ENCODE measurements at places on chromosomes 4 and X.
A peak's percentile ranks its signal among the peaks of the same experiment; 100 is the strongest.

DNA sequence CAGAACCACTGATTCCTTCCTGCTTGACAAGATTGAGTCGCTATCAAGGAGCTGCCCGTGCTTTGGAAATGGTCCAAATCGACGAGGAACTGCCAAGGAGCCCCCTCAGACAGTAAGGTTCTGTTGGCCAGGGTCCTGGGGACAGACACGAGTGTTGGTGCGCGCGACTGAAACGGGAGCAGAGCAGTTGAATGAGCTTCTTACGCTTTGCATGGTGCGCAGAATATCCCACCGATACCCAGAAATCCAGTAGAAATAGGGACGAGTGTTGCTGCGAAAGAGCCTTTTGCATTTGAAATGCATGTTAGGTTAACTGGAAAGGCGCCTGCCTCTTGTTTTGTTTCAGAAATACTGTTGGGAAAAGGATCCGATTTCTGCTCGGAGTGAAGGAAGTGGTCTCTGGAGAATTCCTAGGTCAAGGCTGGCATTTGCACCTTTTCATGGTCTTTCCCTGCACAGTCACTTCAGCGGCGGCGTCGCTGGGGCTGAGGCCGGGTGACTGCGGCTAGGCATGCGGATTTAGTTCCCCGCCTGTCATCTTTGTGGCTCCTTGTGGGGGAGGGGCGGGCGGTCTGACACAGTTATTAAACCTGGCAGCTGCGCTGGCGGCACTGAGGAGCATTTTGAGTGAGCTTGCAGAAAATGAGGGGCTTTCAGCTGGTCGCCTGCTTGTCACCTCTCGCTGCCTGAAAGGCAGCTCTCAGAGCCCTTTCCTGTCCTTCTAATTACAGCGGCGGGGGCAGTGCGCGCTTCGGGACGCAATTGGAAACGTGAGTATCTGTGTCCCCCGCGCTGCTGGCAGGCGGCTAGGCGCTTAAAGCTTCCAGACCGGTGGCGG lies 51.5 kb upstream of the TRIM2 start:
- DNase-seq: peak; percentile 30

DNA sequence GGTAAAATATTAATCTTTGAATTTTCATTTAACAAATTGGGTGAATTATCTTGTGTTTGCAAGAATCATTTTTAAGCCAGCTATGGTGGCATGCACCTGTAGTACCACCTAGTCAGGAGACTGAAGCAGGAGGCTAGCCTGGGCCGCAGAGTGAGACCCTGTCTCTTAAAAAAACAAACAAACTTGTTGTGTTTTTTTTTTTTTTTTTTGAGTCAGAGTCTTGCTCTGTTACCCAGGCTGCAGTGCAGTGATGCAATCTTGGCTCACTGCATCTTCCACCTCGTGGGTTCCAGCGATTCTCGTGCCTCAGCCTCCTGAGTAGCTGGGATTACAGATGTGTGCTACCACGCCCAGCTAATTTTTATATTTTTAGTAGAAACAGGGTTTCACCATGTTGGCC lies 2.2 kb downstream of the TXLNG start:
- DNase-seq: no peak

- DNase-seq: no peak
Observed at GRCh38 chr4:7358100-7358735, 76.5 kb downstream of the PSAPL1 start.

DNA sequence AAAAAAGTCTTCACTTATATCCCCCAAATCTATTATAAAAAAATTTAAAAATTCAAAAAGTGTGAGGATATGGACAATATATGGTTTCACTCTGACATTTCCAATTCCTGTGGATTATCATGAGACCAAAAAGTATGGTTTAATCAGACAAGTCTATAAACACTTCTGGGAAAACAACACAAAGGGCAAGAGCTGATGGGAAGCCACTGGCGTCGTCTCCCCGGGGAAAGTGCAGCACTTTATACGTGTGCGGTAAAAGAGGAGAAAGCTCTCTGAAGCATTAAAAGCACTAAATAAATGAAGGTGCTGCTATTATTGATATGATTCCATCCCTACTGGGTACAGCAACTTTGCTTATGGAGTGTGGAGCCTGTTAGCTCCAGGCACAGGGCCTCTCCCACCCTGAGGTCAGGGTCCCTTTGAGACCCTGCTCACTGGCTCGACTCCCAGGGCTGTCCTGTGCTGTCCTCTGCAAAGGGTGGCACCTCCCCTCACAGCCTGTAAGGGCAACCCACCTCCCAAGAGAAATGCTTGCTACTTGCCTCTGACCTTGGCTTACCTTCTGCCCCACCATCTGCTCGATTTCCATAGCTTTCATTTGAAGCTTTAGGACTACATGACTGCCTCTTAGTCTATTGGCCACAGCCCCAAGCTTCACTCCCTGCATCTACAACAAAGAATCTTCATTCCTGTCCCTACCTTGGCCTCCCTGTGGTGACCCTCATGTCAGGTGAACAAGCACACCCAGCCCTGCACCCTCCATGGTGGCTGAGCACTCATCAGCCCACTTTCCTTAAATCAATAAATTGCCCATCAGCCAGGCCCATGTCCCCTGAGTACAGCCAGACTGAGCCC lies 248.6 kb downstream of the HNRNPD start:
- no peak for DNase-seq

DNA sequence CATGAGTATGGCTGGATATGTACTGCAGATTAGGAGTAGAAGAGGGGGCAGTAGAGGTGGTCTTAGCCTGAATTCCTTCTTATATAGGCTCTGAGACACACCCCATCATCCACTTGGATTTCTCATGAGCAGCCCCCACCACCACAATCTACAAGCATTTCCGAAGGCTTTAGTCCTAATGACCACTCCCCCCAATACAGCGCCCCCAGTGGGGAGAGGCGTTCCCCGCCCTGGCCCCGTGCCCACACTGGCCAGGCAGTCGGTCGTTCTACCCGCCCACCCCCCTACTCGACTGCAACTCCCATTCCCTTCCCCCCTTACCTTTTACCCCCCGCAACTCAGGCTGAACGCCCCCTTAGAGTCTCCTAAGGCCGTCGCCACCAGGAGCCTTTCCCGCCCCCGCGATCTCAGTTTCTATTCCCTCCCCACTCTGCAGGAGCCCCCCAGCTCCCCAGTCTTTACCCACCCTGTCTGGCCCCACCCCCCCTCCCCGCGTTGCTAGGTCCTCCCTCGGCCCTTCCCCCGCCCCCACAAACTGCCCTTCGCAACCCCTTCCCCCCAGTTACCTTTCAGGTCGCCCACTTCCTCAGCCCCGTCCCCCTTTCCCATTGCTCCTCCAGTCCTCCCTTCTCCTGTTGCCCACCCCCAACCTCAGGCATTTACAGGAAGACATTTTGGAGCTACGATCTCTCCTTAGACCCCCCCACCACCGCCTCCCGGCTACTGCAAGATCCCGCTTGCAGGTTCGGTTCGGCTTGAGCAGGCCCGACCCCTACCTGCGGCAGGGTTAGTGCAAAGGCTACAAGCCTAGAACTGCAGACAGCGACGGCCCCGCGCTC lies 468 bp downstream of the ZMYM3 start:
- no peak for DNase-seq

DNA sequence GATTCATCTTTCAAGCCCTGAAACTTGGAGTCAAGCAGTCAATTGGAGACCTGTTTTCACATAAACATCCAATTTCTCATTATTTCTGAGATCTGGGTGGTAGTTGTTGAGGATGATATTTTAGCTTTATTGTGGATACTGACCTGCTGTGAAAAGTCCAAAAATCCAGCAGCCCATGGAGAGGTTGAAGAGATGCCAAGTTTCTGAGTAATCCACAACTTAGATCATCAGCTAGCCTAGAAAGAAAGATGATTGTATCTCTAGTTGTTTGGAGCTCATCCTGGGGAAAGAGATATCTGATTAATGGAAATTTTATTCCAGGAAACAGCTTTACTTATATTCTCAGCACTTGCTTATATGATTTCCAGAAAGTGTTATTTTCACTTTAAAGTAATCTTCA lies 48.6 kb upstream of the DCX start:
- DNase-seq: no peak

DNA sequence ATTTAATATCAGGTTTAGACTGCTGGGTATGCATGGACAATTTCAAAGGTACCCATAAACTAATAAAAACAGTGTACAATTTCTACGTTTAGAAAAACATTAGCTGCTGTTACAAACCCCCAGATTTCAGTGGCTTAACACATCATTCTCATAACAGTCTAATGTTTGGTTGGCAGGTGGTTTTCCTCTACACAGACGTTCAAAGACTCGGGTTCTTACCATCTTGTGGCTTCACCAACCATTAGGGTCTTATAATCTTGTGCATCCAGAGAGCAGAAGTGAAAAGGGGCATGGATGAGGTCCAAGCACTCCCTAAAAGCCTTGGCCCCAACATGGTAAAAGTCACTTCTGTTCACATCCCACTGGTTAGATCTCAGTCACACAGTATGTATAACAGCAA lies 71.6 kb downstream of the SH3RF1 start:
- no peak for DNase-seq

DNA sequence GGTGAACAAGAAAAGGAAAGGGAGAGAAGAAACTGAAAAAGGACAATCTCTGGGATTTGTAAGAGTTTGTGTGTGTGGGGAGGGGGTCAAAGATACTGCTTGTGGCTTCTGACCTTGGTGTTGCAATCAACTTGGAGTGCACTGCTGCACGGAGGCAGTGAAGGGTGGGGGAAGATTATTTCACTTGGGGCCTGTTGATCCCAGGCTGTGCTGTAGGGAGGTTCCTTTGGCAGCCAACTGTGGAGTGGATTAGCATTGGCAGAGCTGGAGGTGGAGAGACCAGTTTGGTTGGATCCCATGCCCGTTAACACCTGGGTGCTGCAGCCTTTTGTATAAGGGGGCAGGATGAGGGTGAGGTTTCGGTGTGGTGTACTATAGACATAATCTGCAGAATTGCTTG lies 38.2 kb downstream of the AFF1 start:
- DNase-seq: no peak

DNA sequence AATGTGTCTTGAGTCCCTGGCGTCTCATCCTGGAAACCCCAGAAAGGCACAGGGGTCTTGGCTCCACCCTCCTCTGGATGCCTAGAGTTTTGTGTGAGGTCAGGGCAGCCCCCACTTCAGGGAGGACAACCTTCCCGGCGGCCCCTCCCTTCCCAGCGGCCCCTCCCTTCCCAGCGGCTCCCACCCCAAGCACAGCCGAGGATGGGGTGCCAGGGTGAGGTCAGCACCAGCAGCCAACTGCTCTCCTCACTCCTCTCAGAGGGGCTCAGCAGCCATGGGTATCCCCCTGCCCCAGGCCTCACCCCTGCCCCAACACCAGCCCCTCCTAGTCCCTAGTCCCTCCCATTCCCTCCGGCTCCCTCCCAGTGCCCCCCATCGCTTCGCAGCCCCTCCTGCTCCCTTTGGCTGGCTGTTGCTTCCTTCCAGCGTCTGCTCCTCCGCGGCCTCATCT lies 17.4 kb downstream of the DGKQ start:
- DNase-seq: no peak

- no peak for DNase-seq
Observed at GRCh38 chrX:72306851-72307645, 1.3 kb upstream of the CITED1 start.

GRCh38 chrX:10089378-10089795 lies 67.4 kb upstream of the CLCN4 start:
- DNase-seq: no peak

DNA sequence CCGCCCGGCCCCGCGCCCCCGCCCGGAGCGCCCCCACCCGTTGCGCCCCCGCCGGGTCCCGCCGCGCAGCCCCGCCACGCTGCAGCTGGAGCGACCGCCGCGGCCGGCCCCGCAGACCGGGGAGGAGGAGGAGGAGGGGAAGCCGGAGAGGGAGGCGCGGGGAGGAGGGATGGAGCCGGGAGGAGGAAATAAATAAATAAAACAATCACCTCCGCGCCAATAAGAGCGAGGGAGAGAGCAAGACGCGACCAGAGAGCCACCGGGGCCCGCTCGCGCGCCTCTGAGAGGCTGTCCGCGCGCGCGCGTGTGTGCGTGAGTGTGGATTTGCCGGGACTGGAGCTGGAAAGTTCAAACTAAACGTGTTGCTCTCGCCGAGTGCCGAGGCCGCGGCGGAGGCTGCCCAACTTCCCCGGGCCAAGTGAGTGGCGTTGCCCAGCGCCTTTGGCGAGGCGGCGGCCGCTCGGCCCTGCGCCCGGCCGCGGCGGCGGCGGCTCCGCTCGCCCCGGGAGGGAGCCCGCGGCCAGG lies 2184.4 kb upstream of the TENM3 start:
- no peak for DNase-seq

DNA sequence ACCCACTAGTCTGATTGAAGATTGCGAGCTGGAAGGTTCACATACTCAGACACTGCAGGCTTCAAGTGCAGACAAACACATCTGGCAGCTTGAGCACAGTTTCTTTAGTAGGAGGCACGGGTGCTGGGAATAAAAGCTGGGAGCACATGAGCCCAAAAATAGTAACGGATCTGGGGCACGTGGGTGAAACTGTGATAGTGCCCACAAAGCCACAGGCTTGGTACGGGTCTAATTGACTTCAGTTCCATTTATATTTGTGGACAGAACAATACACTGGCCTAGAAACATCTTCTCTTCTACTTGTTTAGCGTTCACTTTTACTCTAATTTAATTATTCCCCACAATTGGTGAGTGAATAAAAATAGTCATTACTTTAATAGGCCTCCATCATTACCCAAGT lies 2370.7 kb downstream of the PCDH7 start:
- no peak for DNase-seq

GRCh38 chr4:151537687-151538086 lies 128.7 kb downstream of the FHIP1A start:
- DNase-seq: no peak

DNA sequence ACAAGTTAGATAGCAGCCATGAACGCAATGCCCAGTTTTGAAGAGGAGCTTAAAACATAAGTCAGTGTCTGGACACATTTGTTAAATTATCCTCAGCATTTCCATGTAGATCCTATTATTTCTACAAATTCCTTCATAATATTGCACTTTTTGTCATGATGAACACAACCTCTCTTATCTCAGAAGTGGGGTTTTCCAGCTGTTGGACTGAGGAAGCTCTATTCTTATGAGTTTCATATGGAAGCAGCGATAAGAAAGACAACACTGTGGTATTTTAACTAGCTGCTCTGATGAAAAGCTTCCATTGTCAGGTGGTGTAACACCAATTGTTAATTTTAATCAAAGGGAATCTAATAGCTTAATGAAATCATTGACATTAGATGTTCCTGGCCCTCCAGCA lies 308.7 kb downstream of the GBA3 start:
- DNase-seq: no peak

GRCh38 chr4:165294907-165295306 lies 32.6 kb upstream of the MSMO1 start:
- DNase-seq: no peak

DNA sequence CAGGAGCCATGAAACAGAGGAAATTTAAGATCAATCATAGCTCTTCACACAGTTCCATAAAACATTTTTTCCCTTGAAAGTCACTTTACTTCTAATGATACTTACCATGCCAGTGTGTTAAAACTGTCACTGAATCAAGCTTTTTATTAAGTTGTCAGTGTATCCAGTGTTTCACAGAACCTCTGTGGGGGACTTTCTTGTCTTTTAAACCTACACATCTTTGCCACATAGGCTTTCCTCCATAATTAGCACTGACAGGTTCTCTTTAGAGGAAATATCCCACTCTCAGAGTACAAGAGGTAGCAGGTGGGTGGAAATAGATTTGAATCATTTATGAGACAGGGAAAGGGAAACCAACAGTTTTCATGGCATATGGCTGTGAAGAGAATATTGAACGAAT lies 25.8 kb upstream of the DYNLT3 start:
- DNase-seq: no peak

- DNase-seq: no peak
Observed at GRCh38 chr4:99711657-99712056, 54.0 kb upstream of the C4orf54 start.

All from stimulated activated CD8-positive, alpha-beta memory T cell treated with anti-CD3 and anti-CD28 coated beads, Interleukin-4, amount 100 ng/mL, for 4 hours (primary cell).